Muscle of back (tissue), 13 donors: ENCODE measurements at places on chromosomes 2 and 18. TPM values are rescaled to one million over a fixed set of nuclear protein-coding genes. Genes with fewer than 3 reads are reported as not detected.

Gene EPB41L3
- 89.3 TPM for polyA plus RNA-seq

Gene PKDCC
- 111 TPM for polyA plus RNA-seq

Gene RGPD4
- polyA plus RNA-seq, result 0.09 TPM

Gene TLX2
- polyA plus RNA-seq, result not detected

Gene CTAGE1
- polyA plus RNA-seq, result not detected

Gene CAPN10
- polyA plus RNA-seq, result 14.3 TPM

Gene MGAT4A
- 6.4 TPM for polyA plus RNA-seq

Gene ARHGAP25
- 4.4 TPM for polyA plus RNA-seq

Gene RTP5
- polyA plus RNA-seq, result not detected

Gene SLC4A3
- 9.0 TPM for polyA plus RNA-seq

Gene LONRF2
- polyA plus RNA-seq, result 0.98 TPM

Gene ST8SIA5
- polyA plus RNA-seq, result 3.4 TPM

Gene SPC25
- polyA plus RNA-seq, result 9.8 TPM

Gene TMEM247
- polyA plus RNA-seq, result not detected

Gene TFPI
- 53.2 TPM for polyA plus RNA-seq

Gene TMEM182
- polyA plus RNA-seq, result 184 TPM

Gene VSNL1
- polyA plus RNA-seq, result 6.3 TPM

Gene RANBP2
- 44.4 TPM for polyA plus RNA-seq

Gene SERTAD2
- 30.5 TPM for polyA plus RNA-seq

Gene SERPINB11
- not detected for polyA plus RNA-seq

Gene MARCO
- polyA plus RNA-seq, result 2.7 TPM

Gene MERTK
- 3.6 TPM for polyA plus RNA-seq

Gene SKOR2
- not detected for polyA plus RNA-seq

Gene CLEC4F
- polyA plus RNA-seq, result not detected

Gene CAPN14
- polyA plus RNA-seq, result 0.11 TPM

Gene NGEF
- 1.4 TPM for polyA plus RNA-seq
